ENCODE measurements at places on chromosomes 7 and 10.

DNA sequence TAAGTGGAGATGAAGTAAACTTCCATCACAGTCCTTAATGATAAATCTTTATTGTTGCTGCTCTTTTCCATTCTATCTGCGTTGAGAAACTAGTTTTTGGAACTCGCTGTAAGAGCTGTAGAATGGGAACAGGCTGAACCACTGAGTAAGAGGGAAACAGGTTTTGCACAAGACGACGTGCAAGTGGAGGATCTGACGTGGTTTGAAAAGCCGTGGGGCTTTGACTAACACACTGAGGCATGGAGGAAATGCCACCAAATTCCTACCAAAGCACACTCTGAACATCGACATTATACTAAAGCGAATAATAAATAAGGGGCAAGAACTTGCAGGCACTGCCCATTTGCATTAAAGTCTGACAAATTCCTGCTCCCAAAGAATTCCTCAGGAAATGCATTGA lies 160.6 kb downstream of the KLF6 start:
- DNase-seq = no peak

DNA sequence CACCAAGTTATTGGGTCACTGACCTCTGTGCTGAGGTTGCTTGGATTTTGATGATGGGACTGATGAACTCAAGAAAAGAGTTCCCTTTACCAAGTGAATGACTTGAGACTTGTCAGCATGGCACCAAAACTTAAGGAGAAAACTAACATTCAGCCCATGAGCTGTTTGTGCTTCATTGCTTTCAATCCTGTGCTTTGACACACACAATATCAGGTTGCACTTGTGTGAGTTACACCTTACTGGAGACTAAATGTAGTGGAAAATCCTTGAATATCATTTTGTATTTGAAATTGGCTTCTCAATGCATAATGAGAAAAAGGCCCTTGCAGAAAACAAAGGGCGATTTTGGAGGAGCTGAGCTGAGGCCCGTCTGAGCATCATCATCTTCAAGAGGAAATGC lies 2.7 kb downstream of the BAG3 start:
- DNase-seq = no peak

GRCh38 chr7:37162106-37162505 lies 286.6 kb downstream of the ELMO1 start:
- DNase-seq = no peak

DNA sequence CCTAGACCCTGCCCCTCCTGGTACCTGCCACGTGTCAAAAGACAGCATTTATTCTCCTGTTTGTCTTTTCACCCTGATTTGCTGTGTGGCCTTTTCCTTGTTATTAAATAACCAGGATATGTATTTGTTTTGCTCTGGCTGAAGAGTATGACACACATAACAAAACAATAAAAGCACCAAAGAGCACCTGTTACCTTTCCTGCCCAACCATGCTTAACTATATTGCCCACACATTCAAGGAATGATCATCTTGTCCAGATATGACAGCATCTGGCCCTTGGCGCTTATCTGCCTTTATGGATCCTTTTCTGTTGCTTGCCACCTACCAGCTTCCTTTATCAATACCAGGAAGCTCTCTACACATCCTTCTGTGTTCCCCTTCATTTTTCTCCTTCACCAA lies 357.7 kb downstream of the FGFR2 start:
- DNase-seq = no peak

DNA sequence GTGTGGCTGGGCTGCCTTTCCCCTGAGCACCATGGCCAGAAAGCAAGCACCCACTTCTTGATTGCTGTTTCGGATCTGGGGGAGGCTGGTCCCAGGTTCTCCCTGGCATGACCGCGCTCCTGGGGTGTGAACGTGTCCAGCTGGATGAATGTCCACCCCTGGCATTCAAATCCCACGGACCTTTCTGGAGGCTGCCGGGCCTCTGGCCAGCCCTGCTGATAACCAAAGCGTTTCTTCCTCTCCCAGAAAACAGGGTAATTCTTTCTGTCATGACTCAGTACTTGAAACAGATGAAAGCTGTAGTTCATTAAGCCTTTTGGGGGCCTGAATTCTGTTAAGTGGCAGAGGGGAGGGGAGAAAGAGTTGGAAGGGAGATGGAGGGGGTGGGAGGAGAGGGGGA lies 73.1 kb upstream of the SAMD8 start:
- no peak for DNase-seq

- no peak for DNase-seq
Measured at GRCh38 chr7:79741684-79742083, 288.2 kb upstream of the MAGI2 start.
